ENCODE measurements at places on chromosomes 13 and 19.

DNA sequence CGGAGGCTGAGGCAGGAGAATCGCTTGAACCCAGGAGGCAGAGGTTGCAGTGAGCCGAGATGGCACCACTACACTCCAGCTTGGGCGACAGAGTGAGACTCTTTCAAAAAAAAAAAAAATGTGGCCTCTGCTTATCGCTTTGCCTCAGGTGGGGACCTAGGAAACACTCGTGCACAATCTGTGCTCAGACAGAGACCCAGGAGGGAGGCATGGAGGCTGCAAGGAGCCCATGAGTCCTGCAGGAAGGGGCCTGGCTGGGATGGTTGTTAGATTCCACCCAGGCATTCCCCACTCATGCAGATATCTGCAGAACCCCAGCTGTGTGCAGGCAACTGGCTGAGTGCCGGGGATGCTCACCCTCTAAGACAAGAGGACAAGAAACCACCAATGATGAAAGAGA lies 43.8 kb upstream of the C19orf12 start:
- no peak for DNase-seq

GRCh38 chr13:77532983-77533382 lies 2.5 kb upstream of the SCEL start:
- DNase-seq: no peak

DNA sequence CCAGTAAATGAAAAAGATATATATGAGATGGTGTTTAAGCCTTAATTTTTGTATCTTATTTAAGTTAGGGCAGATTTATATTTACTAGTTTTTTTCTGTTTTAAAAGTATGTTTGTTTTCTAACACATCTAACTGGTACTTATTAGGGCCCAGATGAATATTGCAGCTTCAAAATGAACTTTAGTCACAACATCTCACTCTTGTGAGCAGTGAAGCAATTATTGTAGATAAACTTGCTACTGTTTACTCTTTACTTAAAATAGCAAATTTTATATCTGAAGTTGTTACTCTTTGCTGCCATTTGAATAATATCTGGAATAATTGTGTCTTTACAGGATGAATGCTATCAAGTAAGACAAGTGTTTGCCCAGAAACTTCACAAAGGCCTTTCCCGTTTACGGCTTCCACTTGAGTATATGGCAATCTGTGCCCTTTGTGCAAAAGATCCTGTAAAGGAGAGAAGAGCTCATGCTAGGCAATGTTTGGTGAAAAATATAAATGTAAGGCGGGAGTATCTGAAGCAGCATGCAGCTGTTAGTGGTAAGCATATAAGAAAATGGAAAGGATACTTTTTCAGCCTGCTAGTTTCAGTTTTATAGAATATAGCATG lies 166.8 kb downstream of the PDS5B start:
- no peak for DNase-seq

- DNase-seq: no peak
Measured at GRCh38 chr13:80072231-80072630, 268.7 kb downstream of the SPRY2 start.

- DNase-seq: no peak
Measured at GRCh38 chr13:31042049-31042448, 109.6 kb downstream of the TEX26 start.

DNA sequence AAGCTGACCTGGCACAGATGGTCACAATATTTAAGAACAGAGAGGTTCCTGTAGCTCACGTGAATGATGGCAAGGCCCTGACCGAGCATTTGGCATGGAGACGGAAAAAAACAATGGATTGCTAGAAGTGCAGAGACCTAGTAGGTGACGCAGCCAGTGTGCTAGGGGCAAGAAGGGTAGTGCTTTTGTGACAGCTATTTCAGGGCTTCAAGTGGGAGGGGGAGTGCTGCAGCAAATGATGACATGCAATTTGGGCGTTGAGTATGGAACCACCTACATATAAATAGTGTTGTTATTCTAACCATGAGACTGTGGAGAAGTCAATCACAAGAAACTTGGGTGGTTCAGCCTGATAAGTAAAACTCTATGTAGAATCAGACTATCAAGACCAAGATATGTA lies 65.7 kb upstream of the IL17D start:
- DNase-seq: no peak

DNA sequence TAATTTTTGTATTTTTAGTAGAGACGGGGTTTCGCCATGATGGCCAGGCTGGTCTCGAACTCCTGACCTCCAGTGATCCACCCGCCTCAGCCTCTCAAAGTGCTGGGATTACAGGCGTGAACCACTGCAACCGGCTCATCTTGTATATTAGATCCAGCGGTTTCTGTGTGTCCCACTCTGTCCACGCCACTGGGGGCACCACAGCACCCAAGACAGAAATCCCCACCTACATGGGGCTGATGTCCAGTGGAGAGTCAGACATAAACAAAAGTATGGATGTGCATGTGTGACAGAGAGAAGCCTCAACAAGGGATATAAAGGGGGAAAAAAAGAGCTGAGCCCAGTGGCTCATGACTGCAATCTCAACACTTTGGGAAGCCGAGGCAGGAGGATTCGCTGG lies 65.8 kb upstream of the ADGRE5 start:
- no peak for DNase-seq

GRCh38 chr19:4713384-4713951 lies 10.2 kb downstream of the DPP9 start:
- DNase-seq: no peak

GRCh38 chr19:16205205-16206045 lies 7.7 kb downstream of the AP1M1 start:
- DNase-seq: no peak

DNA sequence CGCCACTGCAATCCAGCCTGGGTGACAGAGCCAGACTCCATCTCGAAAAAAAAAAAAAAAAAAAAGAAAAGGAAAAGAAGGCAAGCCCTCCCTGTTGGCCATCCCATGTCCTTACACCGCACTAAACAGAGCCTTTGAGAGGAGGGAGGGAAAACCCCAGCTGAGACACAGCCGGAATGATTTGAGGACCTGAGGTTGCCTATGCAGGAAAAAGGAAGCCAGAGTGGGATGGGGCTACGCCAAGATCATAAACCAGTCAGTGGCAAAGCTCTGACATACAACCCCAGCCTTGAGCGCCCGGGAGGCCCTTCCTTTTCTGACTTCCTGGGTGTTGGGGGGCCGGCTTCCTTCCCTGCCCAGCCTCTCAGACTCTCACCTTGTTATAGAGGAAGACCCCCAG lies 12.5 kb upstream of the CHERP start:
- no peak for DNase-seq

DNA sequence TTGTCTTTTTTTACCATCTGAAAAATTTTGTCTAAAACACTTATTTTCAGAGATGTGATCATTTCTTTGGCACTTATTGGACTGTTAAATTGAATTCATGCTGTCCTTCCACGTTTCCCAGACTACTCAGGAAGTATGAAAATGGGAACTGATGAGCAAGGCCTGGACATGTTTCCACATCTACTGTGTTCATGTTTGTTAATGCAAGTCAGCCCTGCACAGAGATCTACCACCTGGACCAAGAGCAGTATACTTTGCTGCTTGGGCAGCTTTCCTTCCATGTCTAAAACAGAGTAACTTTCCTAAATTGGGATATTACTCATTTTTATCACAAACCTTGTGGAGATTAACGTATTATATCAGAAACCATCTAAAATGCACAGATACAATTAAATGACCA lies 687.4 kb downstream of the DIAPH3 start:
- no peak for DNase-seq

DNA sequence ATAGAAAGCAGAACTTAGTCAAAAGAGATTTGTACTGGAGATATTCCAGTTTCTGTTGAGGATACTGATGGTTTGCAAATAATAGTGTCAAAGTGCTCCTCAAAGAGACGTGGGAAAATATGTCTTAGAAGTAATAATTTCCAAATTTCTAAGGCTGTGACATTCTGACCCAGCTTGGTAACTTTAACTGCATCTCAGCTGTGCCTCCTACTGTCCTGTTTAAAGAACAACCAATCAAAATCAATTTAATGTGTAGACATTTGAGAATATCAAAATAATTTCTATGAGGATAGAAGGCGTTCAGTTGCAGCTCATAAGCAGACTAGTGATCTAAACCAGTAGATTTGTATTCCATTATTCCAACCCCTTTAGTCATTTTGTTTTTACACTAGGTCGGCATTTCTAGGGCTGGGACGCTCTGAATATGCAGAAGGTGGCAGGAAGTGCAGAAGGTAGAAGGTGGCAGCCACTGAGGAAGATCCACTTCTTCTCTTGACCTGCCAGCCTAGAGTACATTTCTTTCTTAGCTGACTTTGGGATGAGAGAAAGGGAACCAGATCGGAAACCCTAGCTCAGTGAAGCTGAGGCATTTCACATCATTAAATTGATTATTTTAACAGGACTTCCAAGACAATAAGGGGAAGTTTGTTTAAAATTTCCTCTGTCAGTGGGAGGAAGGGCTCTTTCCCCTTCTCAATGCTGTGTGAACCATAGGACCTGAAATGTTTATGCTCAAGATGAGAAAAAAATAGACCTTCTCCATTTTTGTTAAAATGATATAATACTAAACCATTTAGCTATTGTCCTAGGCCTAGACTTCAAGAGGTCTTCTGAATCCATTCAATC lies 67.5 kb downstream of the COL4A1 start:
- DNase-seq: no peak

- no peak for DNase-seq
Measured at GRCh38 chr13:62875118-62875640, 1459.5 kb upstream of the PCDH20 start.

- DNase-seq: no peak
Measured at GRCh38 chr19:5235458-5236219, 105.0 kb downstream of the PTPRS start.

GRCh38 chr19:2983351-2984214 lies 6.2 kb downstream of the TLE6 start:
- DNase-seq: no peak

GRCh38 chr13:66565279-66565678 lies 664.9 kb downstream of the PCDH9 start:
- DNase-seq: no peak

Measured in CD4-positive, alpha-beta memory T cell (primary cell).